ENCODE measurements at places on chromosomes 6 and 20. TPM values are rescaled to one million over a fixed set of nuclear protein-coding genes. Genes with fewer than 3 reads are reported as not detected.

The OPRL1 gene
- 1.3 TPM for total RNA-seq

The ERMARD gene
- 19.8 TPM for total RNA-seq

The HSD17B8 gene
- 5.3 TPM for total RNA-seq

The PTCRA gene
- total RNA-seq: not detected

The TAPBP gene
- 77.9 TPM for total RNA-seq

DNA sequence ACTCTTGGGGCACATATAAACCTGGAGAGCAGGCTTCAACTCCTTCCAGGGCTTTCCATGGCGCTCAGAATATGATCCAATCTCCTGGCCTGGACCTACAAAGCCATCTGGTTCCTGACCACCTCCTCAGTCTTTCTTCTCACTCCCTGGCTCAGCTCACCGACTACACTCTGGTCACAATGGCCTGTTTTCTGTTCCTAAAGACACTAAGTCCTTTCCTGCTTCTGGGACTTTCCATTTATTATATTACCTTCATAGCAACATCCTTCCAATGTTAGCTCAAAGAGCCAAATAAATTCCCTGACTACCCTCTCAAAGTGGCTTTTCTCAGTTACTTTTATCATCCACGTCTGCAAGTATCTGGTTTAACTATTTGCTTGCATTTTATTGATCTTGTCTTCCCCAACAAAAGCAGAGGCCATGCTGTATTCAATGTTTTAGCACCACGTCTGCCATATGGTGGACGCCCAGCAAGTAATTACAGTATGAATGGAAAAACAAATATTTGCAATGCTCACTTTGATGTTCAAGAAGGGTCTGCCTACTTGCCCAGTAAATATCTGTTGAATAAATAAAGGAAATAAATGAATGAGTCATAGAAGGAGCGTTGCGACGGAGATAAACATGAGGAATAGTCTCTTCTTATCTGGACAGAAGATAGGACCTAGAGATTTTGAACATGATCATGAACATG, 328.4 kb downstream of the ESR1 start:
- DNase-seq: no peak

DNA sequence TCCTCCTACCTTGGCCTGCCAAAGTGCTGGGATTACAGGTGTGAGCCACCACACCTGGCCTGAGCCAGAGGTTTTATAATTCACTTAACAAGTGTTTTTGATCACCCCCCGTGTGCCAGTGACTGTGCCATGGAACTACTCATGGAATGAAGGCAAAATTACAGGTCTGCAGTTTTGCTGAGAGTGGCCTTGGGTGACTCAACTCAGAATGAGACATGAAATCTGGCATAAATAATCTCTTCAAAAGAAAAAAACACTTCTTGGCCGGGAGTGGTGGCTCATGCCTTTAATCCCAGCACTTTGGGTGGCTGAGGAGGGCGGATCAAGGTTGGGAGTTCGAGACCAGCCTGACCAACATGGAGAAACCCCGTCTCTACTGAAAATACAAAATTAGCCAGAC, 166.9 kb upstream of the SALL4 start:
- peak; percentile 20 for DNase-seq

- DNase-seq: peak; percentile 51
Observed at GRCh38 chr20:24777746-24778145, 171.3 kb upstream of the CST7 start.

DNA sequence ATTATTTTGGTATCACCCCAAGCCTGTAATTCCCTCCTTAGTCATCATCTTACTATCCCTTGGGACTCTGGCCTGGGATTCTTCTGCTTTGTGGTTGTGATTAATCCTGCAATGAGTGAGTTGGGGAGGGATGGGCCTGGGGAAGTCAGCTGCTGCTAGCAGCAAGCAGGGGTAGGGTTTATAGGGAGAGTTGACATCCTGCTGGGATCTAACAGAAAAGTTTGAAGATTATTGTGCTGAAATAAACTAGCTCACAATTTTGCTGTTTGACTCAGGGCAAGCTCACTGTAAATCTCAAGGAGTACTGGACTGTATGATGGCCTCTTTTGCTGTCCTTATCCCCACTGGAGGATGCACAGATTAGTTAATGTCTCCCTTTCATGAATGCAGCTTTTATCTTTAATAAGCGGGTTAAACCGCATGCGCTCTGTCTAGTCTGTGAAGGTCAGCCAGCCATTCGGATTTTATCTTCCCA, 83.4 kb downstream of the JARID2 start:
- no peak for DNase-seq

- DNase-seq: no peak
Observed at GRCh38 chr20:60867589-60867988, 384.5 kb upstream of the CDH4 start.

- DNase-seq: no peak
Observed at GRCh38 chr20:31605902-31606803, 1.1 kb downstream of the ID1 start.

DNA sequence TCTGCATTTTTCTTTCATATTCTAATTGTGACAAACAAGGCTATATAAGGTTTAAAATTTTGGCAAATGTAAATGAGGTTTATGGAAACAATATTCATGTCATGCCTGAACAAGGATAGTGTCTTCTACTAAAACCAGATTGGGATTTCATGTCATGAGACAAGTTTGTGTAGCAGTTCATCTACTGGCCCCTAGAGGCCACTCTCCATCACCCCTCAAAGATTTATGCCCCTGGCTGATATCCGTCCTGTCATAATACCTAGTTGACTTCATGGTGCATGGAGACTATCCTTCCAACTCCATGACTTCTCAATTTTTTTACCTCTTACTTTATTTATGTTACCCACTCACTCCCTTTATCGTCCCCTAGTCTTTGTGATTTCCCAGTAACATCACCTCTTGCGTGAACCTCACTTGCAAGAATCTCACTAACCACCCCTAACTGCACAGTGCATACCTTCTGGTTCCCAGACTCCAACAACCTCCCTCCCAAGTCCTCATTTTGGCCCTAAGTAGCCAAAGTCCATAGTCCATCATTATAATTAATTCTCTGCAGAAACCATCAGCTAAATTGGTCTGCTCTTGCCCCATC, 179.8 kb downstream of the TASP1 start:
- no peak for DNase-seq

GRCh38 chr6:42503894-42504293, 52.2 kb upstream of the TRERF1 start:
- DNase-seq: no peak

DNA sequence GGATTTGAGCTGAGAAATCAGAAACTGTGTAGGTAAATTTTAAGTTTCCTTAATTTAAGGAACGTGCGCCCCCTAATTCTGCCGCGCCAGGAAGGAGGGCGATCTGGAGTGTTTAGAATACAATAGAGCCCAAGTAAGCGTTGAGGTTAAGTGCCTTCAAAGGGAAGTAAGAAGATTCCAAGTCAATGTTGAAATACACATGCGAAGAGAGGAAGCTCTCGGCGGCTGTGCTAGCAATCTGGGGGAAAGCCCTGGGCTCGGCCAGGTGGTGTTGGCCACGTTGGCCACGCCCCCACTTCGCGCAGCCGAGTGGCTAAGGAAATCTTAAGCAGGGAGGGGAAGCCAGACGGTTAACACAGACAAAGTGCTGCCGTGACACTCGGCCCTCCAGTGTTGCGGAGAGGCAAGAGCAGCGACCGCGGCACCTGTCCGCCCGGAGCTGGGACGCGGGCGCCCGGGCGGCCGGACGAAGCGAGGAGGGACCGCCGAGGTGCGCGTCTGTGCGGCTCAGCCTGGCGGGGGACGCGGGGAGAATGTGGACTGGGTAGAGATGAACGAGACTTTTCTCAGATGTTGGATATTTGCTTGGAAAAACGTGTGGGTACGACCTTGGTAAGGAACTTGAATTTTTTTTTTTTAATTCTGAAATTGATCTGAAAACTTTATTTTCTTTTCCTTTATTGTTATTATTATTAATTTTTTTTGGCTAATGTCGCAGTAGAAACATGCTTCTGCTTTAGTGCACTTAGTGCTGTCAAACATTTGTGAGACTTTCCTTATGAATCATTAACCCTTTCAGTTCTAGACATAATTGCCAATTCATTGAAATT, at the start of gene PRDM1:
Gene PRDM1, plus strand, starts transcription at position 353 of the 830 bp plus-strand sequence. Its CDS starts 218 bp downstream, at position 571.
- no peak for DNase-seq

GRCh38 chr6:169776379-169776778, 25.0 kb downstream of the ERMARD start:
- DNase-seq: no peak

GRCh38 chr6:51554029-51554428, 533.4 kb downstream of the PKHD1 start:
- DNase-seq: no peak
